Prostate gland (tissue), 2 donors: ENCODE measurements at places on chromosomes 12 and 14.

GRCh38 chr12:6333566-6333965 is 8.3 kb downstream of the TNFRSF1A start:
- no peak for DNase-seq

GRCh38 chr12:122067966-122068365 is 10.6 kb upstream of the MLXIP start:
- DNase-seq, result peak; percentile 38

DNA sequence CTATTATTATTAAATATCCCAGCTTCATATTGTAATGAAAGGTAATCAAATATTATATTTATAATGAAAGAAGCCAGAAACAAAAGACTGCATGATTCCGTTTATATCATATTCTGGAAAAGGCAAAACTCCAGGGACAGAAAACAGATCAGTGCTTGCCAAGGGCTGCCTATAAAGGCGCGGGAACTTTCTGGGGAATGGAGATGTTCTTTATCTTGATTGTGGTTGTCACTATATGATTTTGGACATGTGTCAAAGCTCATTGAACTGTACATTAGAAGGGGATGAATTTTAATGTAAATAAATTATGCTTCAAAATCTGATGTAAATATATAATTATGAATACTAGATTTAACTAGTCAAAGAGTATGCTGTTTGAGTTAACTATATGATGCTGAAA is 115.4 kb upstream of the KRAS start:
- DNase-seq, result no peak

DNA sequence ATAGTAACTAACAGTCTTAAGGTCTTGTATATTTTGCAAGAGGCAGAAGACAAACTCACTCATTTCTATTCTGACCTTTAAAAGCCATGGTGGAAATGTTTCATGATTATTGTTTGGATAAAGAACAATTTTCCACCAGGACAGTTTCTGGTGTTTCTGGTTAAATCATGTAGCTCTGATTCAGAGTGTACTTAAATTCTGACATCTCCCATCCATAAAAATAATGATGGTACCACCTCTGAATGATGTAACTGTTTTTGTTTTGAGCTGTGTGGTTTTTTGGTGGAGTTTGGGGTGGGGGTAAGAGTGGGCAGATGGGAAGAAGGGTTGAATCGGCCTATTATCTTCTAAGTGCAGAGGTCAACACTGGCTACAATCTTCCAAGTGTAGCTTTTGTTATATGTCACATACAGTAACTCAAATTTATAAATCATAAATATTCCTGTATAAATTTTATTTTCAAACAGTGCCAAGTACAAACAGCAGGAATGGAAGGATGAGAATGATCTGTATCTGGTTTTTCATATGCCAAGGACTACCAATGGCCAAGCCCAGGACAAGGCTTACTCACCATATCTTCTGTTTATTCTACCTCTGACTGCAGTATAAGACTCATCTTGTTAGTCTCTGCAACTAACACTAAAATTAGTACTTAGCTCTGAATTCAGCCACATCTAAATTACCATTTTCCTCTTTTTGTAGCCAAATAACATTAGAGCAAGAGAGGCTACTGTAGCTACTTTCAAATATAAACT is 108.7 kb downstream of the BCAT1 start:
- no peak for DNase-seq

- DNase-seq, result no peak
These were observed 620 bp downstream of the PGAM5 start for GRCh38 chr12:132711080-132711843.

DNA sequence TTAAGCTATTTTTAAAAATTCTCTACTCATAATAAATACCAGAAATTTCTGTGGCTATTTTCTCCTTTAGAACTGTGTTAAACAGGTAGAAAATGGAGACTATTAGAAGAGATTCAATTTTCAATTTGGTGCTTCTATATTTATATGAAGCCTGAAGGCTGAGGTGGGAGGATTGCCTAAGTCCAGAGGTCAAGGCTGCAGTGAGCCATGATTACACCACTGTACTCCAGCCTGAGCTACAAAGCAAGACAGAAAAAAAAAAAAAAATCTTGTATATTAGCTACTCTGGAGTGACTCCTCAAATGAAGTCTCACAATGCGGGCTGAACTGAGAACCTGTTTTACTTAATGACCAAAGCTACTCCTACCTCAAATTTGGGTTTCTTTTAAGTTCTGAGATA is 9.8 kb upstream of the DPF3 start:
- DNase-seq, result no peak

GRCh38 chr14:47772652-47773051 is 97.2 kb upstream of the MDGA2 start:
- no peak for DNase-seq

DNA sequence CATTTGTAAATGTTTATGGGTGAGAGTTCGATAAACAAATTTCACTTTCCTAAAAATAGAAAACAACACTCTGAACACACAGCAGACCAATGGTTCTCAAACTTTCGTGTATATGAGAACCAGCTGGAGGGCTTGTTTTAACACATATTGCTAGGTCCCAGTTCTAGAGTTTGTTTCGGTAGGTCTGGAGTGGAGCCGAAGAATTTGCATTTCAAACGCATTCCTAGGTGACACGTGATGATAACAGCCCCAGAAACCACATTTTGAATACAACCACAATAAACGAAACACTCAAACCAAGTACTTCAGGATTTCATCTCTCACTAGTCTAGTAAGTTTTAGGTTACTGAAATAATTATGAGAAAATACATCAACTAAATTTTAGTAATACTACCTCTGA is 17.1 kb downstream of the SEC23A start:
- DNase-seq, result no peak

DNA sequence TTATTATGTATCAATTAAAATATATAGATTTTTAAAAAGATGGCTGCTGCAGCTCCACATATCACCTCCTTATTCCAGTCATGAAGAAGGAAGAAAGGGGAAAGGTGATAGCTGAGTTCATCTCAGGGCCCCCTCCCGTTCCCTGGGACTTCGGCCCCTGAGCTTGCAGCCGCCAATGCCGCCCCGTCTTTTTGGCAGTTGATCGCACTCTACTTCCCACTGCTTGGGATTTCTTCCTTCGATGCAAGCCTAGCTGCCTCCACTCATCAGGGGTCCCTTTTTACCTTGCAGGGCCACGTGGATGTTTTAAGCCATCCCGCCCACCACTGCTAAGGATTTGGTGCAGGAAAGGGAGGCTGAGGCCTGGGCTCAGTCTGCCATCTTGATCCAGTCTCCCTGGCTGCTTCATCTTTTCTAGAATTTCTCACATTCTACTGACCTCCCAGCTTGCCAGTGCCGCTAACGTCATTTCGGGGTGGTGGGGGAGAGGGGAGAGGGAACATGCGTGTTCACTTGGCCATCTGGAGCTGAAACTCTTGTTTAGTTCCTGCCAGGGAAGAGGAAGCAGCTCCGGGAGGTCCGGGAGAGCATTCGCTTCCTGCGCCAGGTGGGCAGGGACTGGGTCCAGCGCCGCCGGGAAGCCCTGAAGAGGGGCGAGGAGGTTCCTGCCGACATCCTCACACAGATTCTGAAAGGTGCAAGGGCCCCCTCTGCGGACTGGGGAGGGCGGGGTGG is 31.3 kb downstream of the CYP46A1 start:
- no peak for DNase-seq

- DNase-seq, result peak; percentile 88
These were observed 32.0 kb downstream of the LRIG3 start for GRCh38 chr12:58888131-58888783.

- DNase-seq, result no peak
These were observed 71.9 kb upstream of the GNPNAT1 start for GRCh38 chr14:52863334-52863700.

DNA sequence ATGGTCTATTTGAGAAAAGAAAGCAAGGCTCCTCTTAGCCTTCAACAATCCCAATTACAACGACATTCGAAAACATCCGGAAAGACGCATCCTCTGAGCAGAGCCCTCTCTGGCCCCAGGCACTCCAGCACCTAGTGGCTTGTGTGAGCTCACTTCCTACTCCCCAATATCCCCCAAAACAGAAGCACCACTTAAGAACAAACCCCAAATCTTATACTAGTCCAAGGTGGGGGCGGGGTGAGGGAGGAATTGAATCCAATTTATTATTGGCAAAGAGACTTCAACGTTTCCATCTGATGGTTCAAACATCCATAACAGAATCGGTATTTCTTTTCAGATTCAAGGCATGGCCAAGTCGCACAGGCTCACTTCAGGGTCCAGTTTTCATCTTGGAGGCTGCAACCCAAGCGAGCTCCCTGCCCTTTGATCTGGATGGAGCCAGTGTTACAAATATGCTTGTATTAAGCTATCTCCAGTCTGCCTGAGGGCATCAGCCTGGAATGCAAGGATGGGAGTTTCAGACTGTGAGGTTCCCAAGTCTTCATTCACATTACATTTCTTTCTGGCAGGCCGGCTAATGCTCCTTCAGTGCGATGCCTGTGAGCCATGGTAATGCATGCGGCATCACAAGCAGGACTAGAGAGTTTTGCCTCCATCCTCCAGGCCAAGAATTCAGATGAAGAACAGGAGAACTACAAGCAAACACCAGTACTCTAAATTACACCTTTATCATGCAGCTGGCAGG is 132.5 kb upstream of the FOXN3 start:
- DNase-seq, result no peak
